ENCODE measurements at places on chromosomes 7 and 10.

GRCh38 chr10:132838346-132838970, 52.5 kb upstream of the NKX6-2 start:
- no peak for DNase-seq

DNA sequence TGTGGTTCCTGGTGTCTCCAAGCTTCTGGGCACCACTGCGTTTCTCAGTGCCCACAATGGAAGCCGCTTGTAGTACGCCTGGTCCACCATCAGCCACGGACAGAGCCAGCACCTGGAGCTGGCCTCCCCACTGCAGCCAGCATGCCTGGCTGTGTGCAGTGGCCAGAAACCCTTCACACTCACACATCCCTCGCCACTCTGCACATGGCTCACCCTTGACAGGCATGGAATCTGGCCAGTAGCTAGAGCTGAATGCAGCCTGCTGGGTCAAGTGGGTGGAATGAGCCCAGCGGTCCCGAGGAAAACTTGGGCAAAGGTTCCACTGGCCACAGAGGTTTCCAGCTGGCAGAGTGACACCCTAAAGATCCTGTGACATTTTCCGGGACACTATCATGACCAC, 146.0 kb upstream of the ADO start:
- DNase-seq, result no peak

DNA sequence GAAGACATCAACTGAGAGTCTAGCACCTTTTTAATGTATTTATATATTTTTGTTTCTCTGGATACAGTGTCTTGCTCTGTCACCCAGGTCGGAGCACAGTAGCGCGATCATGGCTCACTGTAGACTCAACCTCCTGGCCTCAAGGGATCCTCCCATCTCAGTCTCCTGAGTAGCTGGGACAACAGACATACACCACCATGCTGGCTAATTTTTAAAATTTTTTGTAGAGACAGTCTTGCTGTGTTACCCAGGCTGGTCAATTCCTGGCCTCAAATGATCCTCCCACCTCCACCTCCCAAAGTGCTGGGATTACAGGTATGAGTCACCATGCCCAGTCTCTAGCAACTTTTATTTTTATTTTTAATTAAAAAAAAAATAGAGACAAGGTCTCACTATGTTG, 51.4 kb upstream of the ANLN start:
- DNase-seq, result no peak

GRCh38 chr7:131027287-131027773, 293.3 kb upstream of the KLF14 start:
- peak; percentile 52 for DNase-seq

DNA sequence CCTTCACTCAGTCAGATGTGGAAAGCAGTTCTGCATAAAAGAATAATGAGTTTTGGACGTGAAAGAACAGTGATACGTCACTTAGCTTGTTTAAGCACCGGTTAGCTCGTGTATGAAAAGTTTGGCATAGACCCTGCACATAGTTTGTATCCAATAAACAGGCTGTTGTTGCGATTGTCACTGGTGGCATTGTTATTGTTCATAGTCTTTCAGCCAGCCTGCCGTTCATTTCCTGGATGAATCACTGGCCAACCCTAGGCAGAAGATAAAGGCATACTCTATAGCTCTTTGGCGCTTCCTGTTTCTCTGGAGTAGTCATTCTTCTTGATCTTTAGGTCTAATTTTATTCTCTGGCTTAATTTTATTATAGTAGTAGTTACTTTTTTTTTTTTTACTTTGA, 57.8 kb upstream of the ANKRD30A start:
- DNase-seq, result no peak

DNA sequence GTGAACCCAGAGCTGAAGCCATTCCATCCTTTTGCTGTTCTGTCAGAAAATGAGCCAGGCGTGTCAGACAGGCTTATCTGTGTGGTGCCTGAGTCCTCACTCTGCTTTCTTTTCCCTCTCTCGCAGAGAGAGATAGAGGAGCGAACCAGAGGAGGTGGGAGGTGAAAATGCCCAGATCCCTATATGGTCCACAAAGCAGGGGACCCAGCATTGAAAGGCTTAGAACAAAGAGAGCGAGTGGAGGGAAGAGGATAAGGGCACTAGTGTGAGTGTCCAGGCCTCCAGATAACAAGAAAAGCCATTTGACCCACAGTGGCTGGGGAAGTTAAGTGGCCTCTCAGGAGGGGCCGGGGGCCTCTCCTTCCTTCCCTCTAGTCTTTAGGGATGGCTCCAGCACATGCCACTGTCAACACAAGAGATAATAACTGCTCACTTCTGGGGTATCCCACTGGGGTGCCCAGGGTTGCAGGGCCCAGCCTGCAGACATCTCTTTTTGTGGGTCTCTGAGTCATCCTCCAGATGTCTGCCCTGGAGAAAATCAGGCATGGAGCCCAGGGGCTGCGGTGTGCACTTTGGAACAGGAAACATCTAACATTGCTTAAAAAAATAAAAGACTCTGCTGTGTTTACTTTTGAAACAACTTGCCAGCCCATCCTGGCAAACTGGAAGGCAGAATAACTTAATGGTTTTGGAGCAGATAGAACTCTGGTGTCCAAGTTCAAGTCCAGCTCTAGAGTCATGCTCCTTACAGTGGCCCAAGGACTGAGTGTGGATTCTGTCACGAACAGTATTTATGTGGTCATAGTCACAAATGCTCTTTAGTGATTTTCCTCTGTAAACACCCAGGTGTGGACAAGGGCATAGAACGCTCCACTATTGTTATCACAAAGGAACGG, 189.5 kb downstream of the CXCL12 start:
- no peak for DNase-seq

DNA sequence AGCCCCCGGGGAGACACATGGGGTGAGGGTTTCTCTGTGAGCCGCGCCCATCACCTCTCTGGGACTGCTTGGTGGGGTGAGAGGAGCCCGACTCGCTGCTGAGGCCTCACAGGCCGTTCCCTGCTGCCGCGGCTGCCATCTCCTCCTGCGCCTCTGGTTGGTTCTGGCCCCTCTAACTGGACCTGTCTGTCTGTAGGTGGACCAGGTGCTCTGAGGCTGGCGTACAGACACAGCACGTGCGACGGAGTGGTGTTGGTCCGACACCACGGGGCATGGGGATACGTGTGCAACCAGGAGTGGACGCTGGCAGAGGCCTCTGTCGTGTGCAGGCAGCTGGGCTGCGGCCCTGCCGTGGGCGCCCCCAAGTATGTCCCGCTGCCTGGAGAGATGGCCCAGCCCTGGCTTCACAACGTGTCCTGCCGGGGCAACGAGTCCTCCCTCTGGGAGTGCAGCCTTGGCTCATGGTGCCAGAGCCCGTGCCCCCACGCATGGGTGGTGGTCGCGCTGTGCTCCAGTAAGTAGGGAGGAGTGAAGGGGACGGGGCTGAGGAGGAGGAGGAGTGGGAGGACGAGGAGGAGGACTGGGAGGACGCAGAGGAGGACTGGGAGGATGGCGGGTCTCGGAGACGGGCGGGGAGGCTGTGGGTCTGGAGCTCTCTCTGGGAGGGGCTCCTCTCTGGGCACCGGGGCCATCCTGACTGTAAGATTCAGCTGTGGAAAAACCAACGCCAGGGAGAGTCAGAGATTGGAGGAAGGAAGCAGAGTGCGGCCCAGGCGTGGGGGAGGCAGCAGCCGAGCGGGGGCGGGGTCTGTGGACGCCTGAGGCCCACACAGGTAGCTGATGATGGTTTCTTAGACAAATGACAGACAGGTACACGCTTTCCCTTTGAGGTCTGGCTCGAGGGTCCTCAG, 2.6 kb downstream of the SCART1 start:
- no peak for DNase-seq

- no peak for DNase-seq
These were observed 884 bp upstream of the PRF1 start for GRCh38 chr10:70603449-70603801.

DNA sequence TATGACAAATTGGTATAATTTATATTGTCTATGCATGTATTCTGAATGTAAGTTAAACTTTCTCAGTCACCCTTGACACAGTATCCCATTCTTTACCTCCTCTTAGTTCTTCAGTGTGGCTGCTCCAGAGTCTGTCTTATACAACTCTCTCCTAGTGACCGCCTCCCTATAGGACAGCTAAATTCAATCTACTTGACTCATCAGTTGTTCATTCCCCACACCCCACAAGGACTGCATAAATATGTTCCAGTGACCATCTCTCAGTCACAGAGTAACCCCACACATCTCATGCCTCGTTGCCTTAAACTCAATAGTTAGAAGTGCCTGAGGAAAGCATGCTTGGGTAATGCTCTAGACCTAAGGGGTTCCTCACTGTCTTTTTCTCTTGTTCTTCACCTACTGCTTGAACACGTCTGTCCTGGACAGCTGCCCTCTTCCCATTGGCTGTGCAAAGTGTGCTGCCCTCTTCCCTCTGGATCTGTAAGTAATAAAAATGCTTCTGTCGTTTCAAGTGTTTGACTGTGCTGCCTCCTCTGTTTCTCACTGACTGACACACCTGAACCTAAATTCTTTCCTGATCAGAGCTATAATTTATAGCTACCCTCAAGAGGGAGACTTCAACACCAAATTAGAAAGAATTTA, 494.6 kb upstream of the GRM3 start:
- no peak for DNase-seq

- no peak for DNase-seq
These were observed 532.5 kb downstream of the GRM8 start for GRCh38 chr7:126720232-126720631.

DNA sequence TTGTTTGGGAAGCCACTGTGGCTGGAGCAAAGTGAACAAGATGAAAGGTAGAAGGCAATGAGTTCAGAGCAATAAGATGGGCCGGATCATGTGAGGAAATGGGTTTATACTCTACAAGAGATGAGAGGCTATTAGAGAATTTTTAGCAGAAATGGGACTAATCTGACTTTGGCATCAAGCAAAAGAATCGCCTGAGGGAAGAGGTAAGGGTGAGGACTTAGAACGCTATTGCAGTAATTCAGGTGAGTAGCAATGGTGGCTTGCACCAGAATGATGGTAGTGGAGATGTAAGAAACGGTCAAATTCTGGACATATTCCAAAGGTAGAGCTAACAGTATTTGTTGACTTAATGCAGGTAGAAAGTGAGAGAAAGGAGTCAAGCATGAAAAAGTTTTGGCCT, 29.5 kb upstream of the AKAP9 start:
- no peak for DNase-seq

GRCh38 chr7:19707240-19707639, 1.6 kb downstream of the POLR1F start:
- DNase-seq, result no peak

DNA sequence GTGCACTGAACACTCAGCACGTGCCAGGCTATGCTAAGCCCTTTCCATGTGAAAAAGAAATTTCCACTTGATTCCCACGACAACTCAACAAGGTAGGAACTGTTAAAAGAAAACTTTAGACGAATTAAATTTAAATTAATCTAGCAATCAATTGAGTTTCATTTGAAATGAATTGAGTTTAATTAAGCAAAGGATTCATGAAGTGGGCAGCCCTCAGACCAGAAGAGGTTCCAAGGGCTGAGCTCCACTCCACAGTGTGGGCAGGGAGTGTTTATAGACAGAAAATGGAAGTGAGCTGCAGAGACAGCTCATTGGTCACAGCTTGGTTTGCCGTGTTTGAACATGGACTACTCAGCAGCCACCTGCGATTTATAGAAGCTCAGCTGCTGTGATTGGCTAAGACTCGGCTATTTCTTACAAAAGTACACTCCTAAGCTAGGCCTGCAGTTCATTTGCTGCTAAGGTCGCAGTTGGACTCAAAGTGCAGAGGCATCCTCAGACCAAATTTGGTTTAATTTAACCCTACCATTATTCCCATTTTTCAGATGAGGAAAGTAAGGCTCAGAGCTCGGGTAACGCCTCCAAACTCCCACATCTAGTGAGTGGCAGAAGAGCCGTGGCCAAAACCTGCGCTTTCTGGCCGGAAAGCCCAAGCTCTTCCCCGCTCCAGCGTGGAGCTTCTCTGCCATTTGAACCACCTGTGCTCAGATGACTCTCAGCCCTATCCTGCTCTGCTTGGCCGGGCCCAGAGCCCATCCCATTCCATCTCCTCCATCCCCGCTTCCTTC, 24.9 kb downstream of the CALML3 start:
- no peak for DNase-seq

- DNase-seq, result peak; percentile 13
These were observed at the start of gene NPTX2 for GRCh38 chr7:98617051-98617959. Gene NPTX2, plus strand, starts transcription at chr7:98617285. Its CDS starts 177 bp downstream, at chr7:98617462.

- no peak for DNase-seq
These were observed 77.4 kb downstream of the MKI67 start for GRCh38 chr10:128048819-128049210.

DNA sequence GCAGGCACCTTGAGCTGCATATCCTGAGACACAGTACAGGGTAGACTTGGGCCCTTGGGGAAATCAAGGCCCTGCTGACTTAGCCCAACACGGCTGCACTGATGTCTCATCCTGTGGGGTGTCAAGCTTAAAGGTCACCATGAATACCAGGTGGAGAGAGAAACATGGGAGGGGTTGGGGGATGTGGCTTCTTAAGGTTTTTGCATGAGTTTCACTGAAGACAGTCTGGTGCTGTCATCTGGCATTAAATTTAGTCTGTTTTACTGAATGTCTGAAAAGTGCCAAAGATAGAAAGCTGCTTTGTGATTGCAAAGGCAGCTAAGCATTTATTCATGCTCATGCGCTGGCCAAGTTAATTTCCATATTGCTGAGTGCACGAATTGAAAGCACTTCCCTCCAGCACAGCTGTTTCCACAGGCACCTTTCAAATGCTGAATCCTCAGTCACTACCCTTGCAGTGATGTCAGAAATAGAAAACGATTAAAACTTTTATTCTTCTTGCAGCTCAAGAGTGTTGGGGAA, 102.1 kb downstream of the OSBPL3 start:
- DNase-seq, result peak; percentile 53

- peak; percentile 68 for DNase-seq
These were observed 26.9 kb upstream of the TRIM56 start for GRCh38 chr7:101058355-101058754.
